NCI-H2081 treated with DMSO at 0.1 percent for 48 hours (cell line): ENCODE measurements at places on chromosomes 3 and 15.
A peak's percentile ranks its signal among the peaks of the same experiment; 100 is the strongest.

- DNase-seq = no peak
These were observed 443.2 kb upstream of the AZI2 start for GRCh38 chr3:28791713-28792255.

DNA sequence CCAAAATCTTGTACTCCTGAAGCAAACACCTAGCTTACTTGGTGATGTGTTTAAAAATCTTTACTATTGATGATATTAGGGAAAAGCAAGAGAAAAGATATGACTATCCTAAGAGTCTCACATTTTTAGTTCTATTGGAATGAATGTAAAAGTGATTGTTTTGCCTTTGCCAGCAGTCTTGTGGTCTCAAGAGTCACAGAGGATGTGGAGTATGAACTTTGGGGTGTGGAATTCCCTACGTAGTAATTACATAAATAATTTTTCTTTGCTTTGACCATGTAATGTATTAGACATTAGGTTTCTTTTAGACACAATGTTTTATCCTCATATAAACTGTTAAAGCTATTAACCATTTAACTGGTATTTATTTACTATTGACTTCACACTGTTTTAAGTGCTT lies 387.6 kb downstream of the NAALADL2 start:
- DNase-seq = peak; percentile 44

DNA sequence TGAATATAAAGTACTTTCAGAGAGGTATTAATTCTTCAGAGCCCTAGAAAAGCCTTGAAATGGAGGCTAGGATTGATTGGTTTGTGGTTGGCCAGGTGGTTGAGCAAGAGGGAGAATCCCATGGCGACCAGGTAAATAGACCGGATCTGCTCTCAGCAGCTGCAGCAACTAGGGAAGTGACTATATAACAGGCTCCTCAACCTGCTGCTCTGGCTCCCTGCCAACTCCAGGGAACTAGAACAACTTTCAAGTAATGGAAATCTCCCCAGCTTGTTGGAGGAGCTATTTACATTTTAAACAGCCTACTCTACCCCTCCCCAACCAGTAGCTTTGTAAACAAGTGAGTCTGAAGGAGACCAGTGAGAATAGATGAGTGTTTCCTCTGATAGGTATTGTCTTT lies 121.8 kb upstream of the CADM2 start:
- peak; percentile 51 for DNase-seq

GRCh38 chr3:11832981-11833905 lies 13.4 kb downstream of the TAMM41 start:
- DNase-seq = no peak

GRCh38 chr3:170490828-170491560 lies 72.3 kb downstream of the CLDN11 start:
- DNase-seq = no peak
